Hepatic stellate cell (primary cell): ENCODE measurements at places on chromosomes 16 and 17.

GRCh38 chr16:65876056-65876408, 490.5 kb upstream of the CDH5 start:
- no peak for DNase-seq

DNA sequence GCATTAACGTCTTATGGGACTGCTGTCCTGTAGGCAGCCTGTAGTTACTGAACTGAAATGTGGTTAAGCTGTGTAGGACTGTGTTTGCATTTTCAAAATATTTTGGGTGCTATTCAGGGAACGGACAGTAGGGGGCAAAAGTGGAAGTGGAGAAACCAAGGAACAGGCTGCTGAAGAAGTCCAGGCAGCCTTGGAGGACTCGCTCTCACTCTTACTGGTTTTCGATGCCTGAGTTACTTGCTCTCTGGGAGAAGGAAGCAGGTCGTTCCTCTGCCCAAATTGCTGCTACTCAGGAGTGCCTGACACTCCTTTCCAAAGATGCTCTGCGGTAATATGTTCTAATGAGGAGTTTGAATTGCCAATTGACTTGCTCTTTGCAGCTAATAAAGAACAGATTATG, 64.5 kb upstream of the RBFOX1 start:
- DNase-seq: peak; percentile 1

DNA sequence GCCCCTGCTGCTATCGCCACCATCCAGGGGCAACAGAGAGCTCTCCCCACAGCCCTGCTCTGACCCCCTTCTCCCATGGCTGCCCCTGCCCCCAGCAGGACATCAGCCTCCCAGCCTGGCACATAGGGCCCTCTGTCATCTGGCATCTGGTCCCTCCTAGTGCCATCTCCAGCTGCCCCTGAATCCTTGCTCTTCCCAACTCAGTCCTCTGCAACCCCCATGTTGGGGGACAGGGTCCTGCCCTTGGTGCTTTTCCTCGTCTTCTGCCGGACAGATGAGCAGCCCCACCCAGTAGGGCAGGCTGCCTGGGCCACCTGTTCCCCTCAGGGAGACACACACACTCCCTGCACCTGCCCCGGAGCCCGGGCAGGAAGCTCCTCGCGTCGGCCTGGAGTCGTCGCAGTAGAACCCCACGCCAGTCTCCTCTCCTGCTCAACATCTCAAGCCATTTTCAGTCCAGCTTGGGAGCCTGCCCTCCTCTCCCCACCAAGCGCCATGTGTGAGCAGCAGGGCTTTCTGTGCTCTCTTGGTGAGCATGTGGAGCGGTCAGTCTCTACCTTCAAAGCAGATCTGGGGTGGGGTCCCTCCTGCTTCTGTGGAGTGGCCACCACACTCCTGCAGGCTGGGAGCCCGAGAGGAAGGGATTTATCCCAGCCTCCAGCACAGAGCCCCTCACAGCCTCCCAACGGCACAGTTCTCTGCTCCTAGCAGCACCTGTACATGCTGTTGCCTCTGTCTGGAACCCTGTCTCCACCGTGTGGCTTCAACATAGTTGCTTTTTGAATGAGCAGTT, 28.2 kb downstream of the TNFRSF13B start:
- no peak for DNase-seq

GRCh38 chr17:64343833-64344637, 46.6 kb downstream of the PECAM1 start:
- peak; percentile 37 for DNase-seq

DNA sequence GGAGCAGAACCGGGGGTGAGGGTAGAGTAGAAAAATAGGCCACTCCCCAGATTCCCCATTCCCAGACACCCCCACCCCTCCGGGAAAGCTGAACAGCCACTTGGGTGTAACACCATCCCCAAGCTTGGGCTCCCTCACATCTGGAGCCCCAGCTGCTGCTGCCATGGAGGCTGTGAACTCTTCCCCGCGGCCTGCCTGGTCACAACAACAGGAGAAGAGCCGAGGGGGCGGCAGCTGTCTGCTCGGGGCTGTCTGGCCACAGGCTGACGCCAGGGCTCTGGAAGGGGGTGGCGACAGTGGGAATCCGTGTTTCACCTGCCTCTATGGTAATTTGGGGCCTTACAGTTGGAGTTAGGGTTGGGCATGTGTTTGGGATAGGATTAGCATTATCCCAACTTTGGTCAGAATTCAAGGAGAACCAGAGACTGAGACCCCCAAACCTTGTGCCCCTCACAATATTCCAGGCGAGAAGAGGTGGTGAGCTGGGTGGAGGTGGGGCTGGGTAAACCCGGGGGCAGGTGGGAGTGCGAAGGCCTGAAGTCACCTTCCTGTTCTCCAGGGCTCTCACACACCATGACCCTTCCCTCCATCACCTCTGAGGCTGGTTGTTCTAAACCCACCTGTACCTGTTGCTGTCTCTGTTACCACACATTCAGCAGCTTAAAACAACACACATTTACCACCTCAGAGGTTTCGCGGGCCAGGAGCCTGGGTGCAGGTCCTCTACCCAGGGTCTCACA, 29.7 kb upstream of the NXPH3 start:
- DNase-seq: no peak

GRCh38 chr17:61757168-61757567, 106.2 kb downstream of the BRIP1 start:
- DNase-seq: no peak

- DNase-seq: no peak
Measured at GRCh38 chr17:38674014-38674748, 576 bp downstream of the EPOP start.

DNA sequence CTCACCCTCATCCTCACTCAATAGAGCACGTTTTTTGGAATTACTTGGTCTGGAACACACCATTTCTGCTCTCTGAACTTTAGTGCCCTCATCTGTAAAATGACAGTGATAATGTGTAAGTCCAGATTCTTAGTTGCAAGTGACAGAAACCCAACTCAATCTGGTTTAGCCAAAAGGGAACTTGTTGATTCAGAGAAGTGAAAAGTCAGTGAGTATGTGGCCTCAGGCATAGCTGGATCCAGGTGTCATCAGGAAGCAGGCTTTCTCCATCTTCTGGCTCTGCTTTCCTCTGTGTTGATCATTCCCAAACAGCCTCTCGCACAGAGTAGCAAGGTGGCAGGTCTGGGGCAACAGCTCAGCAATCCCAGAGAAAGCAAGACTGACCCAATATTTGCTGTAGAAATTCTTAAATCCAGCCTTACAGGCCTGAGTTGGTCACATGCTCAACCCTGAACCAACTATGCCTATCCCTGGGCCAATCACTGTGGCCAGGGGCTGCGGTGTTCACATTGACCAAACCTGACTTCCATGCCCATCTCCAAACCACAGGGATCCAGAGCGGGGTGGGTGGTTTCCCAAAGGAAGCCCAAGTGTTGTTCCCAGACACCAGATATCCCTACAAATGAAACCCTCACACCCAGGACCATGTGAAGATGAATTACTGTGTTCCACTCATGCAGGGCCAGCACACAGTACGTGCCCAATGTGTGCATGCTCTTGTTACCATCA, 23.3 kb upstream of the ALKBH5 start:
- no peak for DNase-seq

DNA sequence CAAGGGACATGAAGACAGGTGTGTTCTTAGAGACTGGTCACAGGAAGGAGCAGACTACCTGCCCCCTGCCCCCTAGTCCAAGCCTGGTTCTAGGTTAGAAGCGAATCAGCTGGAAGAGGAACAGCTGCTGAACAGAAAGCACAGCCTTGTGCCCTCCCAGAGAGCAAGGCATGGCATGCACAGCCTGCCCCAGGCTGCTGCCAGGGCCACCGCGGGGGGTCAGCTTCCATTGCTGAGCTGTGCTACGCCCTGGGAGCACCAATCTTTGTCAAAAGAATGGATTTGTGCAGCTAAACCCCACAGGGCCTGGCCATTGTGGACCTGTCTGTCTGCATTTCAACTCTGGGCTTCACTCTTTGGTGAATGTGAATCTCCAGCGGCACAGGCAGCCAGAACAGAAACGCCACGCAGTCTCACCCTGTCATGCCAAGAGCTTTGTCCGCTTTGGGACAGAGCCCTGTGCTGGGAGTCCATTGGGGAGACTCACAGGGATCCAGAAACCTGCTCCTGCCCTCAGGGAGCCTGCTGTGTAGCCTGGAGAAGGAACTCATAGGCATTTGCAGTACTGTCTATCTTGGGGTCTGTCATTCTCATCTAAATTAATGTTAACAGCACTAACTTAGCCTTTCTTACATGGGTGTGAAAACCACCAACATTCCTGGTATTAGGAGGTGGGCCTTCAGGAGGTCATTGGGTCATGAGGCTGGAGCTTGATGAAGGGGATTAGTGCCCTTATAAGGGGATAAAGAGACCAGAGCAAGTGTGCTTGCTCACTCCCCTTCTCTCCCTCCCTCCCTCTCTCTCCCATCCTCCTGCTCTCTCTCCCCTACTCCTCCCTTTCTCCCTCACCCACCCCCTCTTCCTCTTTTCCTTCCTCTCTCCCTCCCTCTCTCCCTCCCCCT, 25.6 kb upstream of the CDRT4 start:
- no peak for DNase-seq

DNA sequence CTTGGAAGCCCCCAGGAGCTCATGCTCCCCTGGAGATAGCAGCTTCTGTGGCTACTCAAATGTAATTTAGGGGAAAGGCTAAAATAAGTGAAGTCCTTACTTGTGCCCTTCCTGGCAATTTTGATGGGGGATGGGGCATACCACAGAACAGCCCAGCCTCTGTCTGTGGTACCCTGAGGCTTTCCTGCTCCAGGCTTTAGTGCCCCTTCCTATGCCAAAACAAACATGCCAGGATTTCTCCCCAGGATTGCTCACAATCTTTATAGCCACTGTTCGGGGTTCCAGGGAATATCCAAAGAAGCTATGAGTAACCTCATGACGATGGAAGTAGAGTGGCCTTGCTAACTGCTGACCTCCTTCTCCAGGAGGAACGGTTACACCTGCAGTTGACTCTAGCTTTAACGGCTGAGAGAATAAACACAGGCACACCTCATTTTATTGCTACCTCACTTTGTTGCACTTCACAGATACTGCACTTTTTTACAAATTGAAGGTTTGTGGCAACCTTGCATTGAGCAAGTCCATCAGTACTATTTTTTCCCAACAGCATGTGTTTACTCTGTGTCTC, 24.9 kb downstream of the CCL4 start:
- no peak for DNase-seq

- no peak for DNase-seq
Measured at GRCh38 chr16:82605076-82605475, 21.7 kb upstream of the CDH13 start.

DNA sequence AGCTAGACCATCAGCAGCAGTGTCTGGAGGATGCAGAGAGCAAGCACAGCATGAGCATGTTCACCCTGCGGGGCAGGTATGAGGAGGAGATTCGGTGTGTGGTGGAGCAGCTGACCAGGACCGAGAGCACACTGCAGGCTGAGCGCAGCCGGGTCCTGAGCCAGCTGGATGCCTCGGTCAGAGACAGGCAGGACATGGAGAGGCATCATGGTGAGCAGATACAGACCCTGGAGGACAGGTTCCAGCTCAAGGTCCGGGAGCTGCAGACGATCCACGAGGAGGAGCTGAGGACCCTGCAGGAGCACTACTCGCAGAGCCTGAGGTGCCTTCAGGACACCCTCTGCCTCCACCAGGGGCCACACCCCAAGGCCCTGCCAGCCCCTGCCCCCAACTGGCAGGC, 38.8 kb downstream of the PLD6 start:
- no peak for DNase-seq

DNA sequence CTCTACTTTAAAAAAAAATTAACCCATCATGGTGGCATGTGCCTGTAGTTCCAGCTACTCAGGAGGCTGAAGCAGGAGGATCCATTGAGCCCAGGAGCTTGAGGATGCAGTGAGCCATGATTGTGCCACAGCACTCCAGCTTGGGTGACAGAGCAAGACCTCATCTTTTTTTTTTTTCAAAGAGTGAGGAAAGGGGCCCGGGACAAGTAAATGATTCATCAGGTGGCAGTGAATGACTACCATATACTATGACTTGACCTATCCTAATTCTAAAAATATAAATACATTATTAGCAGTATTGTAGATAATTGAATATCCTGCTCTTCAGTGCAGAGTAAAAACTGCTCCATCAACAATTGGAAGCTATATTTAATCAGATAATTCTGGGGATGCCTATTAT, 55.3 kb downstream of the CLUH start:
- DNase-seq: no peak

- DNase-seq: no peak
Measured at GRCh38 chr17:11565591-11565990, 32.7 kb upstream of the DNAH9 start.

GRCh38 chr16:55492756-55493380, 13.9 kb downstream of the MMP2 start:
- no peak for DNase-seq

GRCh38 chr16:12159028-12159427, 182.5 kb downstream of the SNX29 start:
- DNase-seq: no peak

DNA sequence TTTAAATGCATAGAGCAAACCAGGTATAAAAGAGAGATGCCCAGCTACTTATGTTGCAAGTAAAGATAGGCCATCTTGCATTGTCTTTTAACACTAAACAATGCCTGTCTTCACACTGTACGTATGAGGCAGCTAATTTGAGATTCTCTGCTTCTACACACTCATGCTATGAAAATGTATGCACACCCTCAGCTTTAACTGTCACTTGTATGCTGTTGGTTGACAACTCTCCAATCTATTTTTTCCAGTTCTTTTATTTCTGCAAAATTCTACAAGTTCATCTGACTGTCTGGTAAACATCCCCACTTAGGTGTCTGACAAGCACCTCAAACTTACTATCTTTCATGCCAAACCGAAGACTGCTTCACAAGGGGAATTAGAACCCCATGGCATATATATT, 131.7 kb upstream of the SOX9 start:
- DNase-seq: no peak

DNA sequence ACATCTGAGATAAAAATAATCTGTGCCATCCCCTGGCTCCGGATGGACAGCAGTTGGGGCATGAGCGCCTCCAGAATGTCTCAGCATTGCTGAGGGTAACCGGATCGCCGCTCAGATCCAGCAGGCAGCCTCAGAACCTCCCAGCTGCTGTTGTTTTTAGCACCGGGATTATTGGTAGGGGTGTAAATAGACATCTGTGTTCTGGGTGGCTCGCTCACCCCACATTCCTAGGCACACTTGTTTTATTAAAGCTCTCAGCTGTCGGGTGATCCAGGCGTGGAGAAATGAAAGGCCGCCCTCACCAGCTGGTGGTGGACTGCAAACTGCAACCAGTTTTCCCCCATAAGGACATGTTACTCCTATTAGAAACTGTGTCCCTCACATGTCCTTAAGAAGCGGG, 32.1 kb downstream of the MYH3 start:
- DNase-seq: no peak

DNA sequence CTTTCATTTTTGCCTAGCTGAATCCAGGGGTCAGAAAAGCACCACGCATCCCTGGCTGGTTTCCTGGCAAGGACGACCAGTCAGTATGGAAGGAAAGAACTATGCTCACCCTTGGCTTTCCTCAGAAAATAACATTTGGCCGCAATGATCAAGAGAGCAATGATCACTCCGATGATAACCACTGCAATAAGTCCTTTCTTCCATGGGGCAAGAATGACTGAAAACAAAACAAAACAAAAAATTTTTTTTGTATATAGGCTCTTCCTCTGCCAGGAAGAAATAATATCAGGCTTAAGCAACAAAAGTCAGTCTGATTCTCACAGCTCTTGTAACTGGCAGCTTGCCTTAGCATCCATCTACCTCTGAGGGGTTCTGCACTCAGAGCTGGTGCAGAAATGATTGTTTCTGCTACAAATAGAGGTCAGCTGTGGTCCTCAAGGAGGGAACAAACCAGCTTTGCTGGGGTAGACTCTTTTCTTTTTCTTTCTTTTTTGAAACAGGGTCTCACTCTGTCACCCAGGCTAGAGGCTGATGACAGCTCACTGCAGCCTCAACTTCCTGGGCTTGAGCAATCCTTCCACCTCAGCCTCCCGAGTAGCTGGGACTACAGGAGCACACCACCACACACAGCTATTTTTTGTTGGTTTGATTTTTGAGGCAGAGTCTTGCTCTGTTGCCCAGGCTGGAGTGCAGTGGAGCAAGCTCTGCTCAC, 35.7 kb downstream of the PECAM1 start:
- no peak for DNase-seq
